ENCODE measurements at places on chromosomes 11 and 22.

DNA sequence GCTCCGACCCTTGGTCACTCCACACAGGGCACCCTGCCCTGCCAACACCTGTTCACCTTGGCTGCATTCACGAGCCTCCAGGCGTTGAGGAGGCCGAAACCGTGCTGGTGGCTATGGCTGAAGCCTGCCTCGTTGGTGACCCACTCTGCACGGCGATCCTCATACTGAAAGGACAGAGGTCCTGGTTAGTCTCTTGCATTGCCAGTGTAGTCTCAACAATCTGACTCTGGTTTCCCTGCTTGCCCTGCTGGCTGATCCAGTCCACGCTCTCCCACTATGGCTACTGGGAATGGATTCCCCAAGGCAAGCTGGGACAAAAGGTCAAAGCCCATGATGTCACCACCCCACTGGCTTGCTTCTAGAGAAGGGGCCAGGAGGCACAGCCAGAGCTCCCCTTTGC is 12.9 kb downstream of the PCSK7 start:
- DNase-seq = no peak

GRCh38 chr22:32696089-32696488 is 105.4 kb upstream of the TIMP3 start:
- DNase-seq = no peak

- no peak for DNase-seq
Measured at GRCh38 chr11:64119700-64120099, 46.2 kb downstream of the MACROD1 start.

DNA sequence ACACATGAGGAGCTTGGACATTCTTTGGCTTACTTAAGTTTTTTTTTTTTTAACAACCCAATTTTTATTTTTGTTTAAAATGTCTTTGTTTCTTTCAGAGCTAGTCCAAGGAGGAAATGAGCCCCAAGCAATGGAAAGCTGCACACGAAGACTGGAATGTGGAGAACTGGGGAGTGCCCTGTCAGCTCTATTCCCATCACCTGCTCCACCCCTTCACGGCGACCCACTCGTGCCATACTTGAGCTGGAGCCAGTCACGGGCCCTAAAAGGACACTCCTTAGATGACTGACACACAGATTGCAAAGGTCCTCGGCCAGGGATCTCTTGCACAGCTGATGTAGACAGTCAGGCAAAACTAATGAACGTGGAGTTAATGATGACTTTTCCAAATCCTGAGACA is 10.6 kb upstream of the SLC25A18 start:
- DNase-seq = no peak

DNA sequence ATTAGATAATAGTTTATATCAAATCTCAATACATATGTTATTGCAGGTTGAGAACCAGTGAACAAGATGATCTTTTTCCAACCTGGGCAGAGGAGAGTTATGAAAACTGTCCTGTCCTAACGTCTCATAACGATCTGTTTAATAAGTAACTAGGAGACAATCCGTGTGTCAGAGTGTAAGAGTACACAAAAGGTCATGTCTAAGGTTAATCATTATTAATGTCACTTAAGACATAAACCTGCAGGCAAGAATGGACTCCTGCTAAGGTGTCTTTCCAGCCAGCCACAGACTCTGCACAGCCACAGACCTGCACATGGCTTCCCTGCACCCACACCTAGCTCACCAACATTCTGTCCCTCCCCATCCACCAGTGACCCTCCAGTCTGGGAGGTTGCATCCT is 10.1 kb downstream of the SLC5A4 start:
- no peak for DNase-seq

- no peak for DNase-seq
Measured at GRCh38 chr11:108322666-108323065, 99.8 kb downstream of the ATM start.

- no peak for DNase-seq
Measured at GRCh38 chr11:64500176-64501013, 90.6 kb upstream of the SLC22A12 start.

DNA sequence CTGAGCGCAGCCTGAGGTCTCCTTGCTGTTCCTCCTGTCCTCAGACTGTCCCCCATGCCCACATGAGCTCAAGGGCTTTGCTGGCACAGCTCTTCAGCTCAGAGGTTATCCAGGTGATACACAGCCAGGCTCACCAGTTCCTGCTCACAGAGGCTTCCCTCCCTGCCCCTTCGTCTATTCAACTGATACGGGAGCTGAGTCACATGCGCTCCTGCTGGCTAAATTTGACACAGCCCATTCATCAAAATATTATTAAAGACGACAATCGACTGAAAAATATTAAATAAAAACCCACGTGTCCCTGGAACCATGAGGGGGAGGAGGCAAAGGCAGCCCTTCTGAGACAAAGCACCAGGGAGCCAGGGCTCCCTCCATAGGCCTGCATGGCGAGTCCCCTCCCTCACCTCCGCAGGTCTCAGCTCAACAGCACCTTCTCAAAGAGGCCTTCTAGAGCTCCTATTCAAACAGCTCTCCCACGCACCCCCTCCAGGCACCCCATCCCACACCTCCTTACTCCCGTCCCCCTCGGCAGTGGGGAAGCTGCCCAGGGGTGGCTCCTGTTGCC is 40.5 kb downstream of the DUSP8 start:
- no peak for DNase-seq

DNA sequence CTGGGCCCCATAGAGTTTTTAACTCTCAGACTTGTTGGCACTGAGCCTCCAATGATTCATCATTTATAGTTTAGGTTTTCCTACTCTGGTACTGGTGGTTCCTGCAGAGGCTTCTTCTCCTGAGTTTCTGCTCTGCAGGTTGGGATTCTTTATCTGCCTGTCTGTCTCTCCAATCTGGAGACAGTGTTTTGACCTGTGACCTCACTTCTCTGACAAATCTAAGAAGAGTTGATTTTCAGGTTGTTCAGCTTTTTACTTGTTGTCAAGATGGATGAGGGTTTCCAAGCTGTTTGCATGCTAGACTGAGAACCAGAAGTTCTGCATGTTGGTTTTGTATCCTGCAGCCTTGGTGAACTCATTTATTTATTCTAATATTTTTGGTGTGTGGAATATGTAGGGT is 63.9 kb downstream of the JAM3 start:
- DNase-seq = no peak

GRCh38 chr11:79084382-79084781 is 356.4 kb downstream of the TENM4 start:
- no peak for DNase-seq

GRCh38 chr11:11958403-11959231 is 49.8 kb downstream of the DKK3 start:
- no peak for DNase-seq

GRCh38 chr11:122038543-122038942 is 77.5 kb downstream of the BLID start:
- DNase-seq = no peak
